Activated gamma-delta T cell treated with Interleukin-2 at 50 U/mL for 16 hours (primary cell): ENCODE measurements at places on chromosomes 2 and 18.

- DNase-seq = no peak
Observed at GRCh38 chr2:241577413-241578122, 19.0 kb downstream of the BOK start.

GRCh38 chr2:165406173-165406572, 63.3 kb upstream of the CSRNP3 start:
- no peak for DNase-seq

DNA sequence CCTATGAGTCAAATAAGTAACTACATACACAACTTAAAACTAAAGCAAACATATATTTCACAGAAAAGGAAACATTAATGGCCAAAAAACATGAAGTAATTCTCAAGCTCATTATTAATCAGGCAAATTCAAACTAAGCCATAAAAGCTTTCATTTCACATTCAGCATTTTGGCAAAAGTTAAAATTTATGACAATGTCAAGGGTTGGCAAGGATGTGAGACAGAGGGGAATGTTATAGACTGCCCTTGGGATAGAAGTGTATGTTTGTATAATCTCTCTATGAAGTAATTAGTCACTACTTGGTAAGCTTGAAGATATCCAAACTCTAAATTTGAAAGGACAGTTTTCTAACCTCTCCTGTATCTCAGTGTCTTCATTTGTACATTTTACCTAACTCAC, 539.4 kb downstream of the RIT2 start:
- DNase-seq = no peak

GRCh38 chr2:219632760-219633105, 5.3 kb downstream of the SLC4A3 start:
- DNase-seq = no peak

- DNase-seq = no peak
Observed at GRCh38 chr2:69097148-69097610, 84.2 kb downstream of the ANTXR1 start.
